AG10803 (cell line): ENCODE measurements at places on chromosomes 11 and 22.

- peak; percentile 95 for DNase-seq
Measured at GRCh38 chr11:35303596-35304385, 115.6 kb downstream of the SLC1A2 start.

GRCh38 chr11:63405114-63405513 is 35.5 kb downstream of the SLC22A9 start:
- DNase-seq = no peak

DNA sequence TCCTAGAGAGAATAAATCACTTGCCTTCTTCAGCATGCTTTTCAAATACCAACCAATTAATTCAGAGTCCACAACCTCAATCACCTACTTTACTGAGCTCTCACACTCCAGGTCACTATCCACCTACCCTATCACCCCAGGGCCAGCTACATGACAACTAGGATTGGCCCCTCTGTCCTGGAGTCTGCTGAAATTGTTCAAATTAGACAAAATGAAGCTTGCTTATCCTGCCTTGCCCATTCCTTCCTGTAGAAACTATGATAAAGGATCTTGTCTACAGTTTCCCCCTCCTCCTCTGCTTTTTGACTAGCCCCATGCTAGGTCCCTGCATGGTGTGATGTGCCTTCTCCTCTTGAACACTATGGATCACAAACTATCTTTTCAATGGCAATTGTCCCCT is 94.5 kb downstream of the JRKL start:
- DNase-seq = no peak

GRCh38 chr11:120216426-120217102 is 5.7 kb downstream of the OAF start:
- no peak for DNase-seq

- DNase-seq = peak; percentile 75
Measured at GRCh38 chr11:11836676-11837231, 5.0 kb upstream of the USP47 start.

- DNase-seq = no peak
Measured at GRCh38 chr22:35947794-35948425, 80.7 kb downstream of the RBFOX2 start.

DNA sequence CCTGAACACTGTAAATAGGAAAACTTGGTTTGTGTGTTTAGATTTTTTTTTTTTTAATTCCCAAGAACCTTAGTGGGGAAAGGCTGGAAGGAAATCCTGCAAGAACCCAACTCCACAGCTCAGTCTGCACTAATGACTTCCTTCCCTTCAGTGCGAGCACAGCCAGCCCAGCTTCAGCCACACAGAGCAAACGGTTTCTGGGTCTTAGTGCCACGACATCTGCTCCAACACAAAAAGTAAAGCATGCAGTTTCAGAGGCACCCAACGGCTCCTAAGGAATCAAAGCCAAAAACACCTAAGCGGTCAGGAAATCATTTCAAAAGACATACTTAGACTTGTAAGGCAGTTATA is 236.1 kb downstream of the TTC28 start:
- peak; percentile 81 for DNase-seq

- no peak for DNase-seq
Measured at GRCh38 chr11:119720311-119720913, 8.6 kb downstream of the NECTIN1 start.

GRCh38 chr11:60512651-60513225 is 2.5 kb upstream of the MS4A13 start:
- DNase-seq = no peak

GRCh38 chr11:66297610-66298009 is 5.9 kb downstream of the TMEM151A start:
- no peak for DNase-seq

- no peak for DNase-seq
Measured at GRCh38 chr22:31332010-31332409, 14.1 kb downstream of the PATZ1 start.

- DNase-seq = no peak
Measured at GRCh38 chr11:119108857-119109221, 1.7 kb downstream of the C2CD2L start.

GRCh38 chr11:112024178-112024772 is 933 bp upstream of the DLAT start:
- DNase-seq = no peak

DNA sequence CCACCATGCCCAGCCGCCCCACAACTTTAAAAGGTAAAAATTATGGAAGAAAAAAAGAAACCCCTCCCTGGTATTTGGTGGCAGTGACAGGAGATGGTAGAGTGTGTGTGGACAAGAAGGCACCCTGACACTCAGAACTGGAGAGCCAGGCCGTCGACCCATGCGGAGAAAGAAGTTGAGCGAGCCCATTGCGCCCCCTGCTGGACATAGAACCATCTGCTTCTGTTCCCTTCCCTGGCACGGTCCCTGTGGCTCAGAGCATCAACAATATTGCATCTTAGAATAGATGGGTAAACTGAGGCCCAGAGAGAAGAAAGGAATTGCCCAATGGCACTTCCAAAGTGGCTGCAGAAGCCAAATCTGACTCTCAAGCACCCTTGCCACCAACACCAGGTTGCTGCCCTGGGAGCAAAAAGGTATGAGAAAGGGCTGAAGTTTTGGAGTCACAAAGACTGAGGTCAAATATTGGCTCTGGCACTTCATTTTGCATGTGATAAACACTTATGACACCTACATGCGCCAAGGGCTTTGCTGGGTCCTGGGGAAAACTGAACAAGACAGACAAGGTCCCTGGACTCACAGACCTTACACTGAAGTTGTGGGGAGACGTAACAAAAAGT is 8.6 kb downstream of the MRPL11 start:
- DNase-seq = peak; percentile 68

DNA sequence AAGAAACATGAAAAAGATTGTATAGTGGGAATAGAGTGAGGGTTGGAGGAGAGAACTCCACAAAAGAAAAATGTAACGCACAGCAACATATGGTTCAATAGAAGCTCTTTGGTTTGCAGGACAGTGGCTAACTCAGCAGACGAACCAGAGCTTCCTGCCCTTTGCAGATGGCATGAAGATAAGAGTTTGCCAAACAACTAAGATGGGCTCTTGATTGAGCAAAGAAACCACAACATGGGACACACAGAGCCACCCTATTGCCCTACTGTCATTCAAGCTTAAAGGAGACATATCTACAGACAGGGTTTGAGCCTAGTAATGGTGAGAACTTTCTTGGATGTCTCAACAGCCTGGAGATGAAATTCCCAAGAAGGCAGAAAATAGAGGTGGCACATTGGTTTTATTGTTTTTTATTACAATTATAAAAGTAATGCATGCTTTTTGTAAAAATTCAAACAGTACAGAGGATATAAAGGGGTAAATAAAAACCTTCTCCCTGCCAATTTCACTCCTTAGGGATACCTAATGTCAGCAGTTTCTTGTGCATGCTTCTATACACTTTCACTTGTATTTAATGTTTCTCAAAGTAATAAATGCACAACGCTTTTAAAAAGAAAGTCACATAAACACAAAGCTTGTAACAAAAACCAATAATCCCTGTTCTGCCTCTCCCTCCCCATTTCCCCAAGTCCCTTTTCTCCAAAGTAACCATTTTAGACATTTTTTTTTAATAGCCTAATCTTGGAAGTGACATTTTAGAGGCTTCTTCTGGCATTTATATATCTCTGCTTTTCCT is 63.7 kb downstream of the COPB1 start:
- DNase-seq = no peak

- no peak for DNase-seq
Measured at GRCh38 chr11:94788396-94788795, 20.2 kb downstream of the AMOTL1 start.

GRCh38 chr11:47705721-47706120 is 9.4 kb downstream of the AGBL2 start:
- DNase-seq = no peak

DNA sequence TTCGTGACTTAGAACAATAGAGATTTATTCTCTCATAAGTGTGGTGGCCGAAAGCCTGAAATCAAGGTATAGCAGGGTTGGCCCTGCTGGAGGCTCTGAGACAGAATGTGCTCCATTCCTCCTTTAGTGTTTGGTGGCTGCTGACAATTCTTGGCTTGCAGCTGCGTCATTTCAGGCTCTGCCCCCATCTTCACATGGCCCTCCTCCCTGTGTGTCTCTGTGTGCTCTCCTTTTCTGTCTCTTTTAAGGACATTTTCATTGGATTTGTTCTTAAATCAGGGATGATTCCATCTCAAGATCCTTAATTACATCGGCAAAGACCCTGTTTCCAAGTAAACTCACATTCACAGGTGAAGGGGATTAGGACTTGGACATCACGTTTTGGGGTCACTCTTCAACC is 10.2 kb upstream of the APOL6 start:
- peak; percentile 50 for DNase-seq

GRCh38 chr22:29700900-29701154 is 19.0 kb upstream of the CABP7 start:
- no peak for DNase-seq

DNA sequence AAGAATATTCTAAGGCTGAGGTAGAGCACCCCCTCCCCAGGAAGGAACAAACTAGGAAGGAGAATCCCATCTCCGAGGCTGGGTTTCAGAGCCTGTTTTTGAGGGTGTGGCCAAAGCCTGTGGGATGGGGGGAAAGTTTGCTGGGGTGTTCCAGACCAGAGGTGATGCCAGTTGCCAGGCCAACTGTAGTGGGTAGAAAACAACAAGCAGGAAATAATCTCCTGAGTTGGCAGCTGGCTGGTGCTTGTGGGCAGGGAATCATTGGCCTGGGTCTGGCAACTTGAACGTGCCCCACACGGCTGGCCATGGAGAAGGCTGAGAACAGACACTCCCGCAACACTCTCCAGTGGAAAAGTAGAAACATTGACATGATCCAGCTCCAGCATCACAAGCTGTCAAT is 385.6 kb downstream of the ETS1 start:
- no peak for DNase-seq

DNA sequence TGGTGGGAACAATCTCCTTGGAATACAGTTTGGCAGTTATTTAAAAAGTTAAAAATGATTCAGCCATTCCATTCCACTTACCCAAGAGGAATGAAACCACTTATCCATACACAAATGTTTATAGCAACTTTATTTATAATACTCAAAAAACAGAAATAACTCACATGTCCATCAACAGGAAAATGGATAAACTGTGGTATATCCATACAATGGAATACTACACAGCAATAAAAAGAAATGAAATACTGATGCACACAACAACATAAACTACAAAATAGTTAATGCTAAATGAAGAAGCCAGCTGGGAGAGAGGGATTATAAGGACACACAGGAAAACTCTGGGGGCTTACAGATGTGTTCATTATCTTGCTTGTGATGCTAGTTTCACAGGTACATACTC is 64.7 kb downstream of the FCHSD2 start:
- DNase-seq = no peak

- no peak for DNase-seq
Measured at GRCh38 chr11:16460508-16460907, 104.2 kb upstream of the SOX6 start.

DNA sequence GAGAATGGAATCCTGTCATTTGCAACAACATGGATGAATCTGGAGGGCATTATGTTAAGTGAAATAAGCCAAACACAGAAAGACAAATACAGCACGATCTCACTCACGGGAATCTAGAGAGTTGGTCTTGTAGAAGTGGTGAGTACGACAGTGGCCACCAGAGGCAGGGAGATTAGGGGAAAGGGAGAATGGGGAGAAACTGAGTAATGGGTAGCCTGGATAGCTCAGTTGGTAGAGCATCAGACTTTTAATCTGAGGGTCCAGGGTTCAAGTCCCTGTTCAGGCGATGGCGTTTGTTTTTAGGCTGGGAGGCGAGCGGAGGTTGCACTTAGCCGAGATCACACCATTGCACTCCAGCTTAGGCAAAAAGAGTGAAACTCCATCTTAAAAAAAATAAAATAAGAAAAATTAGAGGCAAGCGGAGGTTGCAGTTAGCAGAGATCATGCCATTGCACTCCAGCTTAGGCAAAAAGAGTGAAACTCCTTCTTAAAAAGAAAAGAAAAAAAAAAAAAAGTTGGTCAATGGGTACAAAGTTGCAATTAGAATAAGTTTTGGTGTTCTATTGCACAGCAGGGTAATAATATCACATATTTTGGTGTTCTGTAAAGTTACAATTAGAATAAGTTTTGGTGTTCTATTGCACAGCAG is 95.7 kb upstream of the UBASH3B start:
- no peak for DNase-seq

DNA sequence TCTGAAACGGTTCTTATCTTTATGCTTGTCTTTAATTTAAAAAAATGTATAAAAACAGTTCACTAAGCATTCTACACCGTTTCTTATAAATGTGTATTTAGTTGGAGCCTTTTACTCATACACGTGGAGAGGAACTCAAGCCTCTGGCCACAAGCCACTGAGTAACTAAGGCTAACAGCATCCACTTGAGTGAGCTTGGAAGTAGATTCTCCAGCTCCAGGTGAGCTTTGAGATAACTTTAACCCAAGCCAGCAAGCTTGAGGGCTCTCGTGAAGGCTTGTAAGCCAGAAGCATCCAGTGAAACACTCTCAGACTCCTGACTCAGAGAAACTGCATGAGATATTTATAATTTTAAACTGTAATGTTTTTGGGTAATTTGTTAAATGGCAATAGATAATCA is 82.6 kb downstream of the ARHGAP20 start:
- DNase-seq = no peak

DNA sequence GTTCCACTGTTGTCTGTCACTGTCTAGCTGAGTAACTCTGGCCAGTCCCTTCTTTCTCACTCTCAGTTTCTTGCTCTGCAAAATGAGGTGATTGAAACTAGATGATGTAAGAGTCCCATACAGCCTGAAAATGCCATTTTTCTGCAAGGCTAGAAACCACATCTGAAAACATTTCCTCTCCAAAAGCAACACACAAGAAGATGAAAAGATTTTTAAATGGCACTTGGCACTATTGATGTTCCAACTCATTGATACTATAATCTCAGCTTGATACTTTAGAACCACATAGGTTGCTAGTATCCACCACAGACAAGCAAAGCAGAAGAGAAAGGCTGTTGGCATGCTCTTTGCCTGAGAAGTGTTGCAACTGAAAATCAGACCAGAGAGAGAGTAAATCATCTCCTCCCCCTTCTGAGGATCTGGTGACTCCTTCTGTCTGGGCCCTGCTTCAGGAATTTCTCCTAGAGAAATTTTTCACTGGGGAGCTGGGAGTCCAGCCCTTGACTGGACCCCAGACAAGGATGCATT is 1217.9 kb downstream of the LRRC4C start:
- DNase-seq = peak; percentile 9

DNA sequence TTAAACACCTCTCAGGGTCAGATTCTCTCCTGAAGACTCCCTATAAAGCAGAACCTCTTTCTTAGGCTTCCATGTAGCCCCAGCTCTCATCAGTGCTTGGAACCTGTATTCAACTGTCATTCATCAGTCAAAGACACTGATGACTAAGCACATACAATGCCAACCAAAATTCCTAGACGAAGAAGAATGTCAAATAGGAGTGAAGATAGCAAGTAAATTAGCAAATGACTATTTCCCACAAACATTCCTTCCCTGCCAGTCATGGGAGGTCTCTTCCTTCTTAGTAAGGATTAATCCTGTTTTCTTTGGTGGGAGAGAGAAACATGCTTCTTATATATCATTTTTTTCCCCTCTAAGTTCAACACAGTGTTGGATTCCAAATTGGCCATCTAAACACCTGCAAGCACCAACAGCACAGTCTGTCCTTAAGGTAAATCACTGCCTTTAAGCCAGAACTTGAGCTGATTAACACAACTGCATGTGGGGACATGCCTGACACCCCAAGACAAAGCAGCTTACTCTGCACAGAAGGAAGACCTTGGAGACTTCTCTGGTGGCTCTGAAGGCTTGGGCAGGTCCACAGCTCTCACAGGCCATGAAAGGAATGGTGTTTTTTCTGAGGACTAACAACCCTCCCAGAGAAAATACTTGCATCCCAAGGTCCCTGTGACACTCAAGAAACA is 47.5 kb upstream of the ME3 start:
- peak; percentile 91 for DNase-seq

- DNase-seq = no peak
Measured at GRCh38 chr11:117300773-117301172, 9.6 kb downstream of the BACE1-AS start.

- DNase-seq = no peak
Measured at GRCh38 chr11:46015941-46016340, 93.5 kb downstream of the LARGE2 start.
